M059J (cell line): ENCODE measurements at places on chromosomes 2 and 18.
A peak's percentile ranks its signal among the peaks of the same experiment; 100 is the strongest.

DNA sequence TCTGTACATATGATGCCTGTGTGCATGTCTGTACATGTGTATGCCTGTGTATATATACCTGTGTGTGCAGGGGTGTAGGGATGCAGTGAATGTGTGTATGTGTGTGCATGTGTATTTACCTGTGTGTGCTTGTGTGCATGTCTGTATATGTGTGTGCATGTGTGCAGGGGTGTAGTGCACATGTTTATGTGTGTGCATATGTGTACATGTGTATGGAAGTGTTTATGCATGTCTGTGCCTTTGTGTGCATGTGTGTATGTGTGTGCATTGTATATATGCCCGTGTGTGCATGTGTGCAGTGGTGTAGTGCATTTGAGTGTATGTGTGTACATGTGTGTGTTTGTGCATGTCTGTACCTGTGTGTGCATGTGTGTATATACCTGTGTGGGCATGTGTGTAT, 51.0 kb upstream of the TMEM18 start:
- DNase-seq, result no peak

DNA sequence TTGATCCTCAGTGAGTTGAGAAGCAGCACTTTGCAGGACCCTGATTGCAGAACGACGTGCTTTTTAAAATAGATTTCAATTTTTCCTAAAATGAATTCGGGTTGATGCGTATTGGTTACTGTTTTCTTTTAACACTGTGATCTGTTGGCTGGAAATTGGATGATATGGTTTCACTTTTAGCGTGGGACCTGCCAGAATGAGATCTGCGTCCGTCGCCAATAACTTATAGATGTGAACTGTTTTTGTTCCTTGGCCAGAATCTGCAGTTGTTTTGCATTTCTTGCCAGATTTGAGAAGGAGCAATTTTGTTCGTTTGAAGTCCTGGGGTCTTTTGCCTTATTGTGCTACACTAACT, 703 bp downstream of the UGGT1 start:
- DNase-seq, result peak; percentile 40

- DNase-seq, result no peak
Measured at GRCh38 chr2:112723995-112724394, 3.2 kb downstream of the NT5DC4 start.

- no peak for DNase-seq
Measured at GRCh38 chr18:13374096-13374467, 155.5 kb downstream of the LDLRAD4 start.

GRCh38 chr18:48605408-48605845, 66.6 kb downstream of the CTIF start:
- DNase-seq, result peak; percentile 59

GRCh38 chr2:241703032-241703604, 1.3 kb downstream of the ING5 start:
- DNase-seq, result peak; percentile 7

DNA sequence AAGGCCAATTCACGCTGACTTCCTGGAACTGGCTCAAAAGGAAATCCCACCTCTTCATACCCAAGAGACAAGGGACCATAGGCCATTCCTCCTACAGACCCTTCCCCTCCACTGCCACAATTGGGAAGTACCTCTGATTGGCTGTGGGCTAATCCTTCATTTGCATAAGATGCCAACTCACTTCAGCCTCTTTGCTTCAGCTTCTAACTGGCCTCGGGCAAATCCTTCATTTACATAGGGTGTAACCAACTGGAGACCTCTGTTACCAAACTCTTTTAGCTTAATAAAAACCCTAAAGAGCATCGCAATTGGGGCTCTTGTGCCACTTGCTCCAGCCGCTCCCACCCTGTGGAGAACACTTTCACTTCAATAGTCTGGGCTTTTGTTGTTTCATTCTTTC, 38.2 kb downstream of the MC2R start:
- DNase-seq, result no peak

DNA sequence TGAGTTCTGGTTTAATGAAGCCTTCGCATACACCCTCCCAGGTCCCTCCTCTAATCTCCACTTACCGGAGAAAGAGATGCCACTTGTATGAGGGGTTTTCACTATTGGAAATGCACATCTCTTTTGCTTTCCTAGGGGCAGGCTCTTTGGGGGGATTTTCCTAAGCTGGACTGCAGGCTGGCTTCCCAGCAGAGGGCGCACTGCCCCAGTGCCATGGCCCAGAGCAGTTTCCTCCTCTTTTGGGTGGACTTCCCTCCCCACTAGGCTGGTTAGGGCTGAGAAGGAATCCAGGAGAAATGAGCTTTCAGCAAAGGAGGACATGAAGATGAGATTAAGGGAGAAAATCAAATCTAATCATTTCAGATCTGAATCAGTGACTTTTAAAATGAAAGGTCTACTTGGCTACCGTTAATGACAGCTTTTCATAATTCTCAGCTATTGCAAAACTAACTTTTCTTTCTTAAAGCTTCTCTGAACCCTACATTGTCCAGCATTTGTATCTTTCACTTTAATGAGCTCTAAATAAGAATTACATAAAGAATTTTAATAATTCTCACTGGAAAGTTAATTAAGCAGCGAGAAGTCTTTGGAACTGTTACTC, 784.1 kb upstream of the FANCL start:
- peak; percentile 1 for DNase-seq
